Vagina (tissue), 2 donors: ENCODE measurements at places on chromosomes 12 and 14.

DNA sequence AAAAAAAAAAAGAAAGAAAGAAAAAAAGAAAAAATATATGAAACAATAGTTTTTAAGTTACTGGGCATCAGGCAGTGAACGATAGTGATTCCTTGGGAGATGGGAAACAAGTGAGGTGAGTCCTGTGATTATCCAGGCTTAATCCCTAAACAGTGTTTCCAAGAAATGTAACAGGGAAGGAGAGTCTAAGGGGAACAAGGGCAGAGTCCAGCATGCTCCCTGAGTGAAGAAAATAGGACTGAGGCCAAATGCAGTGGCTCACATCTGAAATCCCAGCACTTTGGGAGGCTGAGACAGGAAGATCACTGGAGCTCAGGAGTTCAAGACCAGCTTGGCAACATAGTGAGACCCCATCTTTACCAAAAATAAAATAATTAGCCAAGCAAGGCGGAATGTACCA, 40.7 kb downstream of the R3HDM2 start:
- no peak for DNase-seq

DNA sequence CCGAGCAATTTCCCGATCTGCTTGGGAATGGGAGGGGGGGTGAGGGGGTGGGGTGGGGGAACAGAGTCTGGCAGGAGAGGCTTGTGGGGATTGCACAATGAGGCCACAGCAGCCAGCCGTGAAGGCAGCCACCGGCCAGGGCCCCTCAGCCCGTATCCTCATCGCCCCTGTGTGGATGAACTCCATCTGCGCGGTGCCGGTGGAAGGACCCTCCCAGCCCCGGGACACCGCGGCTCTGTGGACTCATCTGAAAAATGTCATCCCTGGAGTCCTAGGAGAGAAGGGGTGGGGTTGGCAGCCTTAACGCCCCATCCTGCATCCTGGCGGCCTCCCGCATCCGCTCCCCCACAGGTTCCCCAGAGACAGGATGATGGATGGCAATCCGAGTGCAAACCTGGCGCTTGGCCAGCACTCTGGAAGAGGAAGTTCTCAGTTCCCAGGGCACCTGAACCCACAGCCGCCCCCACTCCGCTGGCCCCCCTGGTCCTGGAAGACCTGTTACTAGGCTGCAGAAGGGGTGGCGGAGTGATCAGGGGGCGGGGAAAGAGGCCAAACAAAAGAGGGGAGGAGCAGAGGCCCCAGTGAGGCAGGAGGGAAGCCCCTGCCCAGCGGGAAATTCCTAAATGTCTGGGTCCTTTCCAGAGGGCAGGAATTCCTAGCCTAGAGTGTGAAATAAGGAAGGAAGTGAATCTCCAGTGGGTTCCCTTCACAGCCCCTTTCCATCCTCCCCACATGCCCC, 1.2 kb upstream of the TNFAIP2 start:
- peak; percentile 97 for DNase-seq

GRCh38 chr12:55713721-55714120, 2.1 kb upstream of the BLOC1S1 start:
- no peak for DNase-seq

DNA sequence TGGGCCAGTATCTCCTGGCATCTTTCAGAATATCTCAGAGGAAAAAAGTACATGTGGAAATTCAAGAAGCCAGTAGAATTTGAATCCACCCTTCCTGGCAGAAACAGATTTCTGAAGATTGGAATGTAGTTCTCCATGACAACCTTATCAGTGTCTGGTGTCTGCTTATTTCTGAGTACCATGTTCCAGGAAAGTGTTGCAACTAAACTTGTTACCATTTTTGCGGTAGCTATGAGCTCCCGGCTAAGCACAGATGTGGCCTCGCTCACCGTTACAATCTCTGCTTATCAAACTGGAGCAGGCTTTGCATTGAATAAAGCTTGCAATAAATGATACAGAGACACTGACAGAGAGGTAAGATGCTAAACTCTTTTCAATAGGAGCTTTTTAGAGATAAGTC, 13.0 kb upstream of the ITPR2 start:
- DNase-seq = no peak

GRCh38 chr12:119406308-119406707, 71.8 kb downstream of the CCDC60 start:
- no peak for DNase-seq

DNA sequence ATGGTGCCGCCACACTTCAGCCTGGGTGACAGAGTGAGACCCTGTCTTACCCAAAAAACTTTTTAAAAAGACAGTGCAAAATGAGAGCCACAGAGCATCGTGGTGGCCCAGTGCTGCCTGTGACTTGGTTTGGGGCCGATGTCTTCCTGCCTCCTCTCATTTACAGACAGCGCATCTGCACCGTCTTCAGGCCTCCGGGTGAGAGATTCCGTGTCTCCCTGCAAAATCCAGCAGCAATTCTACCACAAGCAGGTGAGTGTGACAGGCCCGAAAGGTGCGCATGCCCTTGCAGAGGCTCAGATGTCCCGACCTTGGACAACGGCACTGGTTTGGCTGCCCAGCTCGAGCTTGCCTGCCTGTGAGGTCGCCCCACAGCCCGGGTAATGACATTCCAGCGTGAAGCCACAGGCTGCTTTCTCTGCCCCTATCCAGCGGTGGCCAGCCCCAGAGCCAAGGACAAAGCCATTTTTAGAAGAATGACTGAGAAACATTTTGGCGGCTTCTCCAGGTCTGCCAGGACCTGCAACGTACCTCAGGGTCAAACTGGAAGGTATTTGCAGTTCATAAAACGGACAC, 70.3 kb upstream of the RFLNA start:
- DNase-seq = no peak

GRCh38 chr14:25628390-25628789, 578.4 kb upstream of the STXBP6 start:
- no peak for DNase-seq

- DNase-seq = no peak
Observed at GRCh38 chr12:20950248-20950647, 139.7 kb downstream of the SLCO1B3 start.

DNA sequence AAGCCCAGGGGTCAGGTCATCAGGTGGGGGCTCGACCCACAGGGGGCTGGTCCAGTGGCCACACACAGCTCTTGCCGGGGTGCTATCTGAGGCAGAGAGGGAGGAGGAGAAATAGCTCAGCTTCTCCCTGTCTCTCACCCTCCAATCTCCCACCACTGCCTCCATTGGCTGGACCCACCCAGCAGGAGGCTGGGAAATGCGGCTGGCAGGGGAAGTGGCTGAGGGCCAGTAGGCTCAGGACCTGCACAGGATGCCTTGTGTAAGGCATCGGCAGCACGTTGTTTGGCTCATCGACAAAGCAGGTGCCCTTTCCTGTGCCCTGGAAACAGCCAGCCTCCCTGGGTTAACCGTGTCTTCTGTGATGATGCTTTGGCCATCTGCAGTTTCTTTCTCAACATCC, 58.8 kb upstream of the SLC24A4 start:
- DNase-seq = no peak

DNA sequence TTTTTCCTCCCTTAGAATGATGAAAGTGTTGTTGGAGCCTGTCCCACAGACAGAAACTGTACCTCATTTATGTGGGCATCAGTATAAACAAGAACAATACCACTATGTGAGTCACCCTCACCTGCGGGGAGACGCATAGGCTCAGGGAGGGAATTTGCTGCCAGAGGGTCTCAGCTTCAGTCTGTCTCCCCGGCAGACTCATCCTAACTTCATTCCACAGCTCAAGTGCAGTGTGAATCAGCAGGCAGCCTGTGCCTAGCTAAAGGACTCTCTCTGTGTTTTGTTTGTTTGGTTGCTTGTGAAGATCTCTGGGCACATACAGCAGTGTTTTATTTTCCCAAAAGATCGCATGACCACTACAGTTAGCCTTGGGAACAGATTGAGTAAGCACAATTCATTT, 98.9 kb downstream of the PRKCH start:
- no peak for DNase-seq

DNA sequence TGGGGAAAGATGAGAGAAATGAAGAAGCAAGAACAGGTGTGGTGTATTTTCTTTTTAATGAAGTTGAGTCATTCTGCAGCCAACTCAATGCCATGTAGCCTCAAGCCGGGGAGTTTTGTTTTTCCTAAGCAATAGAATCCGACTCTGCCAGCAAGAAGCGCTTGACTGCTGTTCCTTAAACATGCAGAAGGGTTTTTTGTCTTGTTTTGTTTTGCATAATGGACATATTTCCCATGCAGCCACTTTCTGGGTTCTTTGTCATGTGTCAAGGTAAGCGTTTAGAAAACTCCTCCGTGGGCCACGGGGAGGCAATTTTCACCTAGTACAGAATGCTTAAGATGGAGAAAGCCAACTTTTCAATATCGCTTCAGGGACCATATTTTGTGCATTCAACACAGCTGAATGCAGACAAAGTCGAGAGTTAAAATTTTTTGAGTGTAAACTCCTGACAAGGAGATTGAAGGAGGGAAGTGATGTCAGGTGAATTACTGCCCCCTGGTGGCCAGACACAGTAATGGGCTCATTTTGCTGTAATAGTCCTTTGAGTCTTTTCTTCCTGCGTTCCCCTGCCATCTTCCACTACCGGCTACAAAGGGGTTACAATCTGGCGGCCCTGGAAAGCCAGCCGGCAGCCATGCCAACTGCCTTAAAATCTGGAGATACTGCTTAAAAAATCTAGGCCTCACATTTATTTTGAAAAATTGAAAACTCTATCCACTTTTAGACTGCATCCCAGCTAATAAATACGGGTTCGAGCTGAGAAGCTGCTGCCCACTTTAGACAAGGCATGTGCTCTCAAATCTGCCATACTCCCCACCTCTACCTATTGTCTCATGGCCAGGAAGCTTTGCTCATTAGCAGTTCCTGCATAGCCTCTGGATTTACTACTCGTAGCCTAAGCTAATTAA, 3.2 kb upstream of the FICD start:
- DNase-seq = no peak

DNA sequence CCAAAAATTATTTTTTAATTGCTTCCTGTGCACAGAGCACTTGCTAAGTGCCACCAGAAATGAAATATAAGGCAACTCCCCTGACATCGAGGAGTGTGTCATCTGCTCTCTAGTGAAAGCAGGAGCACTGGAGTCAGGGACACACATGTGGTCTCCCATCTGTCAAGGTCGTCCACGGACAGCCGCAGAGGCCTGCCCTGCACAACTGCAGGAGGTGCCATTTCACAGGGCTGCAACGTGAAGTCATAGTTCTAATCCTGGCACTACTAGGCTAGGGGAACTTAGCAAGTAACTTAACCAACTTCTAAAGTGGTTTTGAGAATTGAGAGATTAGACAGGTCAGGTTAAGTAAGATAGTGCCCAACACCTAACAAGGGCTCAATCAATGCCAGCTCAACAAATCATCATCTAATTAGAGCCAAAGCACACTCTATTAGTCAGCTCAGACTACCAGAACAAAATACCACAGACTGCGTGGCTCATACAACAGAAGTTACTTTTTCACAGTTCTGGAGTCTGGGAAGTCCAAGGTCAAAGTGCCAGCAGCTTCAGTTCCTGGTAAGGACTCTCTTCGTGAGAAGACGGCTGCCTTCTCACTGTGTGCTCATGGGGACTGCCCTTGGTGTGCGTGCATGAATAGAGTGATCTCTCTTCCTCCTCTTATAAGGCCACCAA, 30.7 kb downstream of the FOXN3 start:
- DNase-seq = no peak
